ENCODE measurements at places on chromosomes 6 and 20. TPM values are rescaled to one million over a fixed set of nuclear protein-coding genes. Genes with fewer than 3 reads are reported as not detected.

DNA sequence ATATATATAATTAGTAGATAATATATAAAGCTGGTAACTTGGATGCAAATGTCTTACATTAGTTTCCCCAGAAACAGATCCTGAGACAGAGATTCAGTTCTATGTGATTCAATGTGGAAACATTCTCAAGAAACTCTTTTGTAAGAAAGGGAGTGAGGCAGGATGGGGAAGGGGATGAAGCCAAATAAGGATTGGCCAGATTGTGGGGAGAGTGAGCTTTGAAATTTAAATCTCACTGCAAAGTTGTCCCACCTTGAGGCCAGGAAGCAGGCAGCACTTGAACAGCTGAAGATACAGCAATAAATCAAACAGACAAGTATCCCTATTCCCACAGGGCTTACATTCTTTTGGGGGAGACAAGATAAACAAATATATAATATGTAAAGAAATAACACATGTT lies 126.3 kb upstream of the HEY2 start:
- ATAC-seq: no peak

THBD gene
- 5.7 TPM for total RNA-seq

- no peak for ATAC-seq
These were observed 807 bp upstream of the OTOR start for GRCh38 chr20:16747291-16747811.

GRCh38 chr6:135104199-135104598 lies 49.6 kb upstream of the HBS1L start:
- no peak for ATAC-seq

DBNDD2 gene
- 11.6 TPM for total RNA-seq

GRCh38 chr6:155292711-155293110 lies 21.6 kb downstream of the TFB1M start:
- no peak for ATAC-seq

DNA sequence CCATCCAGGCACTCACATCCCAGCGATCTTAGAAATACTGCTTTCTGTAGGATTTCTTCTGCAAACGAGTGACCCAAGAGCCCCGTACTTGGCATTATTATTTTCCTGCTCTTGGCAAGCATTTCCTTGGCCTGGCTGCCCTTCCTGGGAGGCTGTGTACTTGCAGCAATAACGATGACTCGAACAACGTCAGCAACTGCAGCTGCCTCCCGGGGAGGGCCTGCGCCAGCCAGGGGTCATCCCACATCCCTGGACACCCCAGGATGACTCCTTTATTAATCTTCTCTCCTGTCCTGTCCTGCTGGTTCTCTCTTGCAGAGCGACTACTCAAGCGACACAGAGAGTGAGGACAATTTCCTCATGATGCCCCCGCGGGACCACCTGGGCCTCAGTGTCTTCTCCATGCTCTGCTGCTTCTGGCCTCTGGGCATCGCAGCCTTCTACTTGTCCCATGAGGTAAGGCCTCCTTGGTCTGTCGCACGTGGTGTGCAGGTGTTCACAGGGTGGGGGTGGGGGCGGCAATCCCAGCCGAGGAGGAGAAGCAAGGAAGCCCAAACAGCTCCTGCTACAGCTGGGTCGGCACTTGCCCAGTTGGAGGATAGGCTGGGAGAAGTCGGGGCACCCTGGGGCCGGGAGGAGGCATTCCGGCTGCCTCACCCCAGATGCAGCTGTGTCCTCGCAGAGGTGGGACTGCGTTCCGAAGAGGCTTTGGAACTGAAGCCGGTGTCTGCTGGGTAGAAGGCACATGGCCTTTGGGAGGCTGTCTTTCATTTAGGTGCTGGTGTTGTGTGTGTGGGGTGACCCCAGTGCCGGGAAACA lies 115.3 kb downstream of the SYNDIG1 start:
- ATAC-seq: no peak

- ATAC-seq: no peak
These were observed 401.6 kb upstream of the CITED2 start for GRCh38 chr6:139776041-139776440.
